ENCODE measurements at places on chromosomes 6 and 20.

DNA sequence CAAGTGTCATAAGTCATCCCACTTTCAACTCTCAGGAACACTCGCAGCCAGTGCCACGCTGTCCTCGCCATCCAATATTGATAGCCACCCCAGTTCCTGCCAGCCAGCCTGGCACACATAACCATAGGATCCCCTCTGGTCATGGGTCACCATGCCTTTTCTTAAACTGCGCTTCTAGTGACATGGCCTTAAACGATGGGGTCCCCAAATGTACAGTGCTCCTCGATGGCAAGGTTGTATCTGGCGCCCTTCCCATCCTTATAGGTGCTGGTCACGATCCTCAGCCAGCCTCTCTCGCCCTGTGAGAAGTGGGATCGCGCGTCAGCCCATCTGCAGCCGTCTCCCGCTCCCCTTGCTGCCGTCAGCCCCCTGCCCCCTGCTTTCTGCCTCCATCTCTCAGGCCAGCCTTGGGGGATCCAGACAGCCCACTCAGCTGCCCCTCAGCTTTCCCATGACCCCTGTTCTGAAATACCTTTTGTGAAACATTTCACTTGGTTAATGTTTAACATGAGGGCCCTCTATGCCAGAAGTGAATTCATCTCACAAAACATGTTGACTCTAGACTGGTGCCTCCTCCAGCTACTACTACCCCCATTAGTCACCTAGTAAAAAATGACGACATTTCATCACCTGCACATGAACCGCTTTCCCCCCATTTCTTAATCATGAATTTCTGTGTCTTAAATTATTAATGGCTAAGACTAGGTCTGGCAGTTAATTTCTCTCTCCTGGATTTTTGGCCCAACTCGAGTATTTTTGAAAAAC, 11.4 kb downstream of the CTSZ start:
- DNase-seq = no peak

DNA sequence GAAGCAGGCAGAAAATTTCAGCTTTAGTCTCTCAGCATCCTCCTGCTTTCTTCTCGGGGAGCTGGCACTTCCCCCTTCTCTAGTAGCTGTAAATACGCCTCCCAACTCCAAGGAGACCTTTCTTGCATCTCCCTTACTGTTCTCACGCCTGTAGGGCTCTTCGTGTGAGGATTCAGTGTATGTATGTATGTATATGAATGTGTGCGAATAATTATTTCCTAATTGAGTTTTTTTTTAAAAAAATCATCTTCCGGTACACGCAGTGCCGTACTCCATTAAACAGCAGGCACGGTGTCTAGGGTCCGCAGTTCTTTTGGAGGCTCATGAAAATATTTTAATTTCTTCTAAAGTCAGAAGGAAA, 85.4 kb downstream of the HFE start:
- peak; percentile 23 for DNase-seq

GRCh38 chr6:134182528-134182927, 130.1 kb upstream of the SLC2A12 start:
- DNase-seq = no peak

GRCh38 chr6:111558690-111559187, 46.9 kb downstream of the TRAF3IP2 start:
- DNase-seq = no peak

GRCh38 chr6:37826188-37826587, 6.7 kb downstream of the ZFAND3 start:
- DNase-seq = no peak

DNA sequence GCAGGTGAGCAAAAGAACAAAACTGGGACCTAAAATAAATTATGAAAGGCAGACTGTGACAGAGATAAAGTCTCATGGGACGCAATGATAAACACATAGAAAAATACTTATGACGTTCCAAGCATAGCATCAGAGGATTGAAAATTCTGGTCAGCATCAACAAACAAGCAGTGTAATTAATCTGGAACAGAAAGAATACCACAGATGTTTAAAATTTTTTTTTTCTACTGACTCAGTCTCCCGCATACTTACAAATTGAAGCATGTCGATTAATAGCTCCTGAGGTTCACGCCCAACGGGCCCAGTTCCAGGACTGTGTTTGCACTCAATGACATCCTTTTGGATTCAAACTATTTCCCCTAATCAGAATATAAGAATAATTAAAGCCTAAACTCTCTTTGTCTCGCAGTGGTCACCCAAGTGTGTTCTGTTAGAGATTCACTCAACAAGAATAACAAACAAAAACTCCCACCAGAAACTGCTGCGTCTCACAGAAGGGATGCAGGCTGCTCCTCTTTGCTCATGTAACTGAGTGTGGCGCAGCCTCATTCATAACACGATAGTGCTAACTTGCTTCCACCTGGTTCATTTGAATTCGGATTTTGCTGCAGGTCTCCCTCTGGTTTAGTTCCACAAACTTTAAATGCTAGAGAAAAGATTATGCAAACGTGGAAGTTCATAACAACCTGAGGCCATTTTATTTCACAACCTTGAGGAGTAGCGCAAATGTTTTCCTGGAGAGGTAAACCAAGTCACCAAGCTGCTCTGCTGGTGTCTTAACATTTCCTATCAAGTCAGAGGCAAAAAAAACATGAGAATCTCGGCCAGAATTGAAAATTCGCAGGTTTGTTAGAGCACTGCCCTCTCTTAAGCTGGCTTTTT, 69.0 kb upstream of the CITED2 start:
- no peak for DNase-seq

GRCh38 chr6:38184585-38185080, 365.1 kb downstream of the ZFAND3 start:
- DNase-seq = no peak

DNA sequence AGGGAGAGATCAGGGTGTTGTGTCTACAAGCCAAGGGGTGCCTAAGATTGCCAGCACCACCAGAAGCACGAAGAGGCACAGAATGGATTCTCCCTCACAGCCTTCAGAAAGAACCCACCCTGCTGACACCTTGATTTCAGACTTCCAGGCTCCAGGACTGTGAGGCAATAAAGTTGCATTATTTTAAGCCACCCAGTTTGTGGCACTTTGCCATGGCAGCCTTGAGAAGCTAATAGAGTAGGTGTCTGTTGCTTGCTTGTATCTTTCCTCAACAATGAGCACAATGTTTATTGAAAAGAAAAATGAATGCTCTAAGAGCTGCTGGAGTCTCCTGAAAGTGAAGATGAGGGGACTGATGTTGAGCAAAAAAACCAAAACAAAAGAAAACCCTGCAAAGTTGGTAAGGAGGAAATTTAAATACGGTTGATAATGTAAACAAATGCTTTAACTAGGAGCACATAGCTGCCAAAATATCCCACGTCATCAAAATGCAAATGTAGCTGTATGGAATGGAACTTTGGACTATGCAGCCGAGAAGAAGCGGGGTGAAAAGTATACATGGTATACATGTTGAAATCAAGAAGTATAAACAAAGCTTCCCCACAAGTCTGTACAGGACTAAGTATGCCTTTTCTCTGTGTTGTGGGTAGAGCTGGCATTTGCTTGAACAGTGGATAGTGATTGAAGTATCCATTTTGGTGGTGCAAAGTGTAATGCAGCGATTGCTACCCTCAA, 8.0 kb downstream of the IL20RA start:
- DNase-seq = no peak

GRCh38 chr20:63052571-63053431, 46.0 kb upstream of the BHLHE23 start:
- no peak for DNase-seq

GRCh38 chr6:163773646-163774045, 359.1 kb downstream of the QKI start:
- DNase-seq = no peak

DNA sequence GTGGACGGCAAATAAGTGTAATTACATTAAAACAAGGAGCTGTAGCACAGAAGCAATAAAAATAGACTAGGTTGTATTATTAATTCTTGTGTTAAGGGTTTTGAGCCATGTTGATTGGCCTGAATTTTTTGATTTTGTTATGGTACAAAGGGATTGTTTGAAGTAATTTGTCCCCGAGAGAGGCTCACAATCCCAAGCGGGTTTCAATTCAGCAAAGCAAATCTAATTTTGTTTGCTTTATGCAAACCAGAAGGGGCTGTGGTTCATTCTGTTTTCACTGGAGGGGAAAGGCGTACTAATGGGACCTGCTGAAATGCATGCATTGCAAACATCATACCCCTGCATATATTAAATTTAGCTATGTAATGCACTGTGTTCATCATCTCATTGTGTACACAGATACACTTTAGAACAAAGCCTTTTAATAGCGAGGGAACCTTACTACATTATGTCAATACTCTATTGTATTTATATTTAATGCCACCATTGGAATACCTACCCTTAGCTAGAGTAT, 379.5 kb upstream of the POU3F2 start:
- no peak for DNase-seq

GRCh38 chr20:39736434-39737327, 774.5 kb downstream of the DHX35 start:
- no peak for DNase-seq

GRCh38 chr6:136521427-136521826, 28.8 kb downstream of the MAP7 start:
- no peak for DNase-seq

- DNase-seq = no peak
Observed at GRCh38 chr20:62558779-62559178, 83.0 kb upstream of the GATA5 start.

GRCh38 chr6:57162516-57162915, 9.6 kb upstream of the BAG2 start:
- DNase-seq = no peak

GRCh38 chr6:151107897-151108427, 131.8 kb upstream of the AKAP12 start:
- no peak for DNase-seq

DNA sequence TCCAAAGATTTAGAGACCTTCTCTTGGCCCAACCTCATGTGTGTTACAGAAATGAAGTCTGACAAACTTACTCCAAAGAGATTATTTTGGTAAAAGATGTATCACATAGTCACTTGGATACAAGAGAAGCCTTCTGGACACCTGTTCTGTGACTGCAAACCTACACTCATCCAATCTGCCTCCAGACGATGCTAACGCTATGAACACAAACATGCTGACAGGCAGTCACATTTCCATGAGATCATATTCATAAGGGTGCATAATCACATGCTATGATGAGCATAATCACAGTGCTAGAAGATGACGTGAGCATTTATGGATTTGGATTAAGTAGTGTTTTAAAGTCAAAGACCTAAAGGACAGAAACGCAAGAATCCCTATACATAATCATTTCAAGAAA, 340.2 kb downstream of the HACE1 start:
- DNase-seq = no peak

DNA sequence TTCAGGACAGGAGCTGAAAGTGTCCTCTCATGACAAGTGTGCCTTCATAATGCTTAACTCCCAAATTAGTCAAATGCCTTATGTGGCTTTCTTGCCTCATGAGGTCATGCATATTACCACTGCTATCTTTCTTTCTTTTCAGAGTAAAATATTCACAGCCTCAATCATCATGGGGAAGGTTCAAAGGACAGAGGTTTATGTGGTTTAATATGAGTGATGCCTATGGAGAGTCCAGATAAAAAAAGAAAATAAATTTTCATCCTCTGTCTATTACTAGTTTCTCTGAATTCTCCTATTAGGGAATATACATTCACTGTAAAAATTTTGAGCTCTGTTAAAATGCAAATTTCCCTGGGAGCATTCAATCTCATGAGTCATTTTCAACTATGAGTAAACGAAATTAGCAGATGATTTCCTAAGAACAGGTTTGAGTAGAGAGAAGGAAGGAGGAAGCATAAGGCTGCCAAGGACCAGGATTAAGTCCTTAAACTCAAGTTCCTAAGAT, 396.9 kb upstream of the ADGRB3 start:
- no peak for DNase-seq

DNA sequence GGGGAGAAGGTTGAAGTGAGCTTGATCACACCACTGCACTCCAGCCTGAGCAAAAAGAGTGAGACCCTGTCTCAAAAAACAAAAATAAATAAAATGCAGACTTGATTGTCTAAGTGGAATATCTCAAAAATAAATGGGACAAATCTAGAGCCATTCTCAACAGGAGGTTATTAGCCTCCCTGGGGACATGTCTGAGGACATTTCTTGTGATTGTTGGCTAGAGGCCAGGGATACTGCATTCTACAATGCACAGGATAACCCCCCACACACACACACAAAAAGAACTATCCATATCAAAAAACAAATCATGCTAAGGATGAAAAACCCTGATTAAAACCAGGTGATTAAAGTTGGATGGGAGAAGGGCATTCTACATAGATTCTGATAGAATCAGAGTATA, 37.5 kb downstream of the FAM217A start:
- no peak for DNase-seq

GRCh38 chr6:16488813-16489212, 250.4 kb downstream of the GMPR start:
- no peak for DNase-seq

DNA sequence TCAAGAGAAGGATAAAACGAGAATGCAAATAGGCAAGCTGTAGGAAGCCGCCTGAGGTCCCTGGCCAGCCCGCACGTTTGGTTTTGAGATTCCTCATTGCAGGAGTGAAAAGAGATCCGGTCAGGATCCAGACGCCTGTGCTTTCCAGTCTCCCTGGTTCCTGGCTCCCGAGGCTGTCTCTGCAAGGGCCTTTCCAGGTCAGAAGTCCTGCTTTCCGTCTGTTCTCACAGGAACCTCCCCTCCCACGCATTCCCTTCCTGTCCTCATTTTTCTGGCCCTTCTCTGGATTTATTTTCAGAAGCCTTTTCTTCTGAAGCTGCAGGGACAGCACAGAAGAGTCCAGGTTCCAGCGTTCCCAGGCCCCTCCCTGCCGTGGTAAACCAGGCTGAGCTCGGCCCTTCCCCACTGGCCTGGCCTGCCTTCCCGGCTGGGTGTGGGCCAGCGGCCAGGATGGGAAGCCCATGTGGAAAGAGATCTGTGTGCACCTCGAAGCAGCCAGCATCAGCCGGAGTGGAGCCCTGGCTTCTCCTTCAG, 54.0 kb downstream of the TMEM242 start:
- no peak for DNase-seq

DNA sequence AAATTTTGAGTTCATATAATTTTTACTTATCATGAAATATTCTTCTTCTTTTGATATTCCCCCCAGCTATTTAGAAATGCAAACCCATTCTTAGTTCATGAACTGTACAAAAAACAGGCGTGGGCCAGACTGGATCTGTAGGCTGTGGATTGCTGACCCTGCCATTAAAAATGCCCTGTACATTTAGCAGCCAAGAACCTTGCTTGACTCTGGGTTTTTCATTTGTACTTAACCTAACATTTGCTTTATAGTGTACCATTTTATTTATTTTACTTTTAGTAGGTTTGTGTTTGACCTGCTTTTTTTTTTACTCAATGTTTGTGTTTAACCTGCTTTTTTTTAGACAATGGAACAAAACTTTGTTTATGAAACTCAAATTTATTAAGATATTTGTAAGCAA, 14.9 kb downstream of the CD109 start:
- DNase-seq = no peak
